ENCODE measurements at places on chromosomes 5 and 9.
A peak's percentile ranks its signal among the peaks of the same experiment; 100 is the strongest.

GRCh38 chr5:132758451-132758850, 11.2 kb downstream of the CCNI2 start:
- no peak for DNase-seq

DNA sequence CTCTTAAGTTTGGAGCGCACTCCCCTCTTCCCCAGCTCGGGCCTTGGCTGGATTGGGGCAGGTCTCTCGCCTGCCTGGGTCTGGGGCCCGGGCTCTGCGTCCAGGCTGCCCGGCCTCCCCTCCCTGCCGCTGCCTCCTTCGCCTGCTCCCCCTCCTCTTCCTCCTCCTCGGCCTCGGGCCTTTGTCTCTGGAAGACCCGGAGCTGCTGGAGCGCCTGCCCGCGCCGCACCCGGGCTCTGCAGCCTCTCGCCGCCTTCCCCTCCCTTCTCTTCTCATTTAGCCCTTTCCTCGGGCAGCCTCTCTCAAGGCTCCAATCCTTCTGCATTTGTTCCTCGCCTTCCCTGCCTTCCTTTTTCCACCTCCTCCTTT, 218.5 kb downstream of the C9orf50 start:
- DNase-seq, result peak; percentile 89

- no peak for DNase-seq
Measured at GRCh38 chr5:63351164-63351563, 611.1 kb downstream of the HTR1A start.

DNA sequence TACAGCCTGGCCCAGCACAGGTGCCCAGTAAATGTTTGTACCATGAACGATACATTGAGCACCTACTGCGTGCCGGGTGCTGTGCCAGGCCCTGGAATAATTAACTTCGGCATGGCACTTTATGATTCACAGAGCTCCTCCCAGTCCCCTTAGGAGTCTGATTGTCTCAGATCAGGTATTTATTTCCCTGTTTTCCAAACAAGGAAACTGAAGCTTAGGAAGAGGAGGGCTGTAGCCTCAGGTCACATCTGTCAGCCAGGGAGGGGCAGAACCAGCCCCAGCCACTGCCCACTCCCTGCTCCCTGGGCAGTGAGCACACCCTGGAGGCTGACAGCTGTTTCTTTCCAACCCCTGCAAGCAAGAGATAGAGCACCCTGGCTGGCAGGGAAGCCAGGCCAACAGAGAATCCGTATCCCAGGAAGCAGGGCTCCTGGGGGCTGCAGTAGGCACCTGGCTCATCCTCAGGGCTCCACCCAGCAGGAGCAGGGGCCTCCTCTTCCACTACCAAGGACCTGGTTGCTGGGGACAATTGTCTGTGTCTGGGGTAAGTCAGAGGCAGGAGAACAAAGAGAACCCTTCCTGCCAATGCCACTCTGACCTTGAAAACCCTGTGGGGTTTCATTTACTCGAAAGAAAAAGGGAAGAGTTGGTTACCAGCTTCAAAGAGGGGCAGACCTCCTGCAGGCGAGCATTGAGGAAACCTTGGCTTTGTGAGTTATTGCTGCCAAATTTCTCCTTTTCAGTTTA, 69.0 kb downstream of the DAB2IP start:
- DNase-seq, result no peak

GRCh38 chr9:3777137-3777536, 251.3 kb upstream of the RFX3 start:
- no peak for DNase-seq

Measured in H7 (cell line).